ENCODE measurements at places on chromosomes 4 and X.

DNA sequence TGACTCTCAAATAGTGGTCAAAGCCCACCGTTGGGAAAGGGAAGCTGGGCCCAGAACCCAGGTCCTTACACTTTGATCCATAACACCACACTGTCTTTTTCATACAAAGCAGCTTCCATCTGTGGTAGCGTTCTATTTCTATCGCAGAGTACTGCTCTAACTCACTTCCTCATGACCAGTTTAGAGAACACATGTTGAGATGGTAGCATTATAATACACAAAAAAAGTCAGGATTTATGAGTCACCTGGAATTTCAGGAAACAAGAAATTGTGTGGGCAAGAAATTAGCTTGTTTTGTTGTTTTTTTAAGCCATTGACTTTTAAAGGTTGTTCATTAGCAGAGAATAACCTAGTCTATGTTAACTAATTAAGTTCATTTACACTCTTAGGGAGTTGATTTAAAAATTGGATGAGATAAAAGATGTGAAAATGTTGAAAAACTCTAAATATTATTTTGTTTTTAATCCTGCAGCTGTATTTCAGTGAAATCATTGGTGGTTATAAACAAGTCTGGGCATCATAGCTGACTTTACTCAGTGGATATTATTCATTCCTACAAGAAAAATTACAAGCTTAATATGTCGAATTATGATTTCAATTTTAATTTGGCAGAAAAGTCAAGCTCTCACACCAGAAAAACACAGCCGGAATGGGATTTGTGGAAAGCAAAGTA is 1011.1 kb upstream of the HS3ST1 start:
- DNase-seq, result no peak

GRCh38 chr4:53959343-53960120 is 104.9 kb downstream of the CHIC2 start:
- no peak for DNase-seq

- DNase-seq, result no peak
Measured at GRCh38 chr4:132395561-132395960, 753.5 kb upstream of the PCDH10 start.

- no peak for DNase-seq
Measured at GRCh38 chrX:63817696-63818095, 32.7 kb upstream of the ARHGEF9 start.

- no peak for DNase-seq
Measured at GRCh38 chr4:77798385-77798784, 20.8 kb downstream of the CNOT6L start.

GRCh38 chr4:71093745-71094144 is 100.3 kb downstream of the DCK start:
- no peak for DNase-seq

Data from stimulated activated CD8-positive, alpha-beta memory T cell treated with anti-CD3 and anti-CD28 coated beads, Interleukin-4, amount 100 ng/mL, for 24 hours (primary cell).